ENCODE measurements at places on chromosomes 16 and 17. TPM values are rescaled to one million over a fixed set of nuclear protein-coding genes. Genes with fewer than 3 reads are reported as not detected.

The SDR42E2 gene
- not detected for total RNA-seq

The KCTD19 gene
- not detected for total RNA-seq

- DNase-seq, result no peak
These were observed 4.0 kb upstream of the FBXL20 start for GRCh38 chr17:39405436-39405835.

DNA sequence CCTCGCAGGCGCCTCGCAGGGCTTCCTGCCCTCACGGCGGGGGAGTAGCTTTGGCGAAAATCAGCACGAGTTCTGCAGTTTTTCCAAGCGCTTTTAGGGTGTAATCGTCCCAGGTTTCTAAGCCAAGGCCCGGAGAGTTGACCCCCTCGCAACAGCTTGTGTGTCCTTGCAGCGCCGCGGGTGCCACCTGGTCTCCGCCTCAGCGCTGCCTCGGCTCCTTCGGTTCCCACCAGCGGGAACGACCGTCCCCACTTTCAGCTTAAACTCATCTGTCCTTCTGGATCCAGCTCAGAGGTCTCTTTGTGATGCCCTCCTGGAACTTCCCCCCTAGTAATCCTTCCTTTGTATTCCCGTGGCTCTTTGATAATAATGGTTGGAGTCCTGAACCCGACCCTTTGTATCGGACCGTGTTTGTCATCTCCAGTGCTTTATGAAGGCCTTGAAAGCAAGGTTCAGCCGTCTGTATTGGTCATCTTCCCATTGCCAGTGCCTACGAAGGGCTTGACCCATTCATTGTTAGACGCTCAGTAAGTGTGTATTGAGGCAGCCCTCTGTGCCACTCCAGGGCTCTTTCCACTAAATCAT lies 858 bp upstream of the SMARCE1 start:
- DNase-seq, result no peak

The ZFP90 gene
- total RNA-seq, result 15.4 TPM

- DNase-seq, result no peak
These were observed 20.0 kb upstream of the RNF135 start for GRCh38 chr17:30950669-30951399.

GRCh38 chr17:35698800-35699199 lies 32.6 kb upstream of the RASL10B start:
- DNase-seq, result no peak

DNA sequence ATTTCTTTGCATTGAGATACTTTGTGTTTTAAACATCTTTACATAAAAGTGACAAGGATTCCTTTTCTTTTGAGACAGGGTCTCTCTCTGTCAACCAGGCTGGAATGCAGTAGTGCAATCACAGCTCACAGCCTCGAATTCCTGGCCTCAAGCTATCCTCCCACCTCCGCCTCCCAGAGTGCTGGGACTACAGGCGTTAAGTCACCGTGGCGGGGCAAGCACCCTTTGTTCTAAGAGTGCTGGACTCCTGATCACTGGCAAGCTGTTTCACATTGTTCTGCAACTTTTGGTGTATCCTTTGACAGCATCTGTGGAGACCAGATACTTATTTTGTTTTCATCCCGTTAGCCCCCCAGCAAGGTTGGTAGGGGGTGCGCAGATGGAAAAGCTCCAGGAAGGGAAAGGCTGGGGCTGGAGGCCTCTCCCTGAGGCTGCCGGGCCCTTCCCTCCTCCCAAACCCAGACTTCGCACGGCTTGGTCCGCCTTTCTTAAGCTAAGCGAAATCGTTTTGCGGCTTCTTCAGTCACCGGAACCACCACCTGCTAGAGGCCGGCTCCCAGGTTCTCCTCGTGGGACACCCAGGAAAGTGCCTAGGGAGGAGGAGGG lies 1.1 kb downstream of the ST6GALNAC2 start:
- no peak for DNase-seq

DNA sequence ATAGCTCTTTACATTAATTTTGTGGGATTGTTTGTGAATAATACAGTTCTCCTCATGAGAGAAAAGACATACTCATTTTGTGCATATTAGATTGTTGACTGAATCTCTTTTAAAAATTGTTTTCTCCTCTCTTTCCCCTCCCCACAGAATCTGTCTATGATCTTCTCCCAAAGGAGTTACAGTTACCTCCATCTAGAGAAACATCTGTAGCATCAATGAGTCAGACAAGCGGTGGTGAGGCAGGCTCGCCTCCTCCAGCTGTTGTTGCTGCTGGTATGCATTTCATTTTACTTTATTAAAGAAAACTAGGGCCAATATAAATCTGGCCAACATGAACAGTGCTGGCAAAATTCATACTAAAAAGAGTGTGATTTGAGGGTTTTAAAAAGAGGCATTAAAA lies 60.5 kb downstream of the NFAT5 start:
- DNase-seq, result no peak

The KRT9 gene
- not detected for total RNA-seq

DNA sequence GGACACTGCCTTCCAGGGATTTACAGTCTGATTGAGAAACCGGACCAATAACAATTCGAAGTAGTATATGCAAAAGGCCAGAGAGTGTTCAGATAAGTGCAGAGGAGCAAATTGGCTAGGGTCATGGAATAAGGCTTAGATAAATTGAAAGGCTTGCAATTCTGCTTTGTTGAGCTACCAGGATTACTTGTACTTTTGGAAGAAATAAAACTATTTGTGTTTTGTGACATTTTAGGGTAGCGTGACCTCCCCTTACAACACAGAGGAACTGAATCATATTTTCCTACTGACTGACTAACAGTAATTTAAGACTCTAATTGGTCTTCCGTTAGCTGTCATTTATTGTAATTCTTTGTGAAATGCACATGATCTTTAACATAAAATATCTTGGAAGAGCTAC lies 104.7 kb downstream of the PITPNC1 start:
- no peak for DNase-seq

DNA sequence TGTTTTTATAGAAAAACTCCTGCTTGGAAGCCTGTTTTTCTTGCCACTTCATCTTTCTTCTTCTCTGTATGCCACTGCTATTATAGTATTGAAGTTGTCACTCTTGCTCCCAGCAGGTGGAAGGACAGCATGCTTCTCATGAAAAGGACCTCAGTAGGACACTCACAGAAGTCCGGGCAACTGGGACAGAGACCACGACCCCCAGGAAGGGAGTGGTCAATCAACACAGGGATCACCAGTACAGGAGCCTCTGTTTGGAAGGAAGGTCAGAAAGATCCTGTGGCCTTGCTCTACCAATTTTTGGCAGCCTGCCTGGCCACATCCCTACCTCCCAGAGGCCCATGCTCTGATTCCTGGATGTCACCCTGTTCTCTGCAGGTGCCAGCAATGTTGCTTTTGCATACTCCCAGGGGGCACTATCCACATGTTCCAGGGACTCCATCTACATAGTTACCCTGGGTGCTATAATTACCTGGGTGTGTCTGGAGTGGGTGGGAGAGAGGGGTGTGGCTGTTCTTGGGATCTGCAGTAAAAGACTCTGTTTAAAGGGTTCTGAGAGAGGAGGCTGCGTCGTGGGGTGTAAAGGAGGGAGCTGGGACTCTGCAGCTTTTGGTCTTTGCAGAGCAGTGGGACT lies 13.7 kb upstream of the AKAP10 start:
- no peak for DNase-seq

The KRTAP2-3 gene
- total RNA-seq, result not detected

- DNase-seq, result no peak
These were observed 1.8 kb downstream of the CCDC78 start for GRCh38 chr16:724188-725040.

The TBX4 gene
- total RNA-seq, result 0.19 TPM

DNA sequence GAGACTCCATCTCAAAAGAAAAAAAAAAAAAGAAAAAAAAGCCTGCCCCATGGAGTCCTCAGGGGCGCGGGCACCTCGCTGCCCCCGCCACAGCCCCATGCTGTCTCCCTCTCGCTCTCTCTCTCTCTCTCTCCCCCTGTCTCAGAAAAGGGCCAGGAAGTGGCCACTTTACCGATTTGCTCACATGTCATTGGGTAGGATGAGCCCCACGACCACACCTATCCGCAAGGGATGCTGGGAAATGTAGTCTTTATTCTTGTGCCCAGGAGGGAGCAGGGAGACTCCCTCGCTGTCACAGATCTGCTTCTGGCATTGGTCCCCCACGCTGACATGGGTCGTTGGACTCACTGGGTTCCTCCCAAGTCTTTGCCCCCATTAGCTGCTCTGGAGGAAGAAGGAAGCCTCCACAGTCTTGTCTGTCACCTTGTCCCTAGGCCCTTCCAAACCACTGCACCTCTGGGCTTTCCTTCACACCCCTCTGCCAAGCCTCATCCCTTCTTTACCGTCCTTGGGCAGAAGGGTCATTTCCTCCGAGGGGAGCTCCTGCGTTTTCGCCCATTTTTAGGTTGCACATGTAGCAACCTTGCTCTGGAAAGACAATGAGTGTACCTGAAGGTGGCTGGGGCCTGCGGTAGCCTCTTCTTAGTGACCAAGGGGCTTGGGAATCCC lies 6.9 kb upstream of the GJD3 start:
- no peak for DNase-seq

DNA sequence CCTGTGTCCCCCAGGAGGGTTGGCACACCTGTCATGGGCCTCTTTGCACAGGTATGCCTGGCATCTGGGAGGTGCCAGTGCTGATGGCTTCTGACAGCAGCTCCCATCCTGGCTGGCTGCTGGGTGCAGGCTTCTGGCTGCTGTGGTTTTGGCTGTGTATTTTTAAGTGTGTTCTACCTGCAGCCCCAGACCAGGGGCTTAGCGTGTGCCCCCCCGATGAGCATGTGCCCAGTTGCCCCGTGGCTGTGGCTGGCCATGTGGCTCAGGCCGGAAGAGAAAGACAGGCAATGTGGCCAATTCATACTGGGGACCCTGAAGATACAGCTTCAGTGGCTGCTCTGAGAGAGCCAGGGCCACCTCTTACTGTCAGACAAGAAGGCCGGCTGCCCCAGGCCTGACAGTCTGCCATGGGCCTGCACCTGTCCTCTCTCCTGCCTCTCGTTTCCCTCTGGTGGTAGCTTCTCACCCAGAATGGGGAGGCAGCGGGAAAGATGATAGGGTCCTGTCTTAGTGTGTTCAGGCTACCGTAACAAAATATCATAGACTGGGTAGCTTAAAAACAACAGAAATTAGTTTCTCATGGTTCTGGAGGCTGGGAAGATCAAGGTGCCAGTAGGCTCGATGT lies 37.6 kb upstream of the LGALS9 start:
- no peak for DNase-seq

GRCh38 chr16:2142942-2143877 lies 5.2 kb upstream of the RAB26 start:
- no peak for DNase-seq

The RAP1GAP2 gene
- total RNA-seq, result 10.4 TPM

GRCh38 chr16:23378256-23378655 lies 74.7 kb downstream of the COG7 start:
- no peak for DNase-seq

GRCh38 chr16:85621698-85622428 lies 8.7 kb downstream of the GSE1 start:
- no peak for DNase-seq

GRCh38 chr16:50881331-50881830 lies 139.5 kb downstream of the CYLD start:
- no peak for DNase-seq

GRCh38 chr17:71505200-71505599 lies 615.6 kb upstream of the SOX9 start:
- no peak for DNase-seq

GRCh38 chr16:89892635-89893034 lies 19.2 kb downstream of the TCF25 start:
- DNase-seq, result no peak

- DNase-seq, result no peak
These were observed 457.9 kb downstream of the SLC39A11 start for GRCh38 chr17:72634621-72635020.

DNA sequence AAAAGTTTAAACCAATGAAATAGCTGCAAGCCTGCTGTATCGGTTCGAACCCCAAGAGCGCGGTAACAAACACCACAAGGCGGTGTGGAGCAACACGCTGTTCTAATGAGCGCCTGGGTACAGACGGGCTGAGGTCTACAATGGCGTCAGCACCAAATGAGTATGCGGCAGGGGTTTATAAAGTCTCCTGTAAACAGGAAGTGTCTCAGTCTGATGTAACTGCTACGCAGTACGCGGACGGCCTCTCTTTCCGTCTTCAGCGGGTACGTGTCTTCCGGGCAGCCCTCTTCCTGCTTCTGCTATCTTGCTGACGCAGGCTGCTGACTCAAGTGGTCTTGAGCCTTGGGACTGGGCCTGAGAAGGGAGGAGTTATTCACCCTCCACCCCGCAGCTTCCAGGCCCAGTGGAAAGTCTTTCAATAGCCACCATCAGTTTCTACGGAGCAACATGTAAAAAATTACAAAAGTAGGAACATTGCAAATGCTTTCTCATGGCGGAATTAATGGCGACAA lies 40.5 kb upstream of the KCNJ2 start:
- no peak for DNase-seq
